Fibroblast of the conjunctiva (primary cell): ENCODE measurements at places on chromosomes 11 and 22.

DNA sequence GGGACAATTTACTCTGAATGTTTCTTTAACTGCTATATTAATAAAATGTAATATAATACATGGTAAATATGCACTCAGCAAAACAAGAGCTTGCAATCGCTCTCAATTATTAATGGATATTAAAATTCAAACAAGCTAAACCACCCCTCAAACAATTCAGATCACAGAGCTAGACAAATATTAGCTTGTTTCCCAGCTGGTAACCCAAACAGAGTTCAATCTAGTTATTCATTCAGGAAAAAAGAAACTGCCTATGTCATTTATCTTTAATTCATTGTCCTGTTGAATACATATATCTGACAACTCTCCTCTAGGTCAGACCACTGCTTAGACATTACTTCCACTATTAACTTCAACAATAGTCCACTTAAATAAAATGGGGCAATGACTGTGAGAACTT lies 78.7 kb downstream of the SERGEF start:
- no peak for DNase-seq

- no peak for DNase-seq
Measured at GRCh38 chr22:26646158-26646557, 11.2 kb upstream of the MIAT start.

- DNase-seq: no peak
Measured at GRCh38 chr22:49366437-49366836, 461.2 kb downstream of the BRD1 start.

DNA sequence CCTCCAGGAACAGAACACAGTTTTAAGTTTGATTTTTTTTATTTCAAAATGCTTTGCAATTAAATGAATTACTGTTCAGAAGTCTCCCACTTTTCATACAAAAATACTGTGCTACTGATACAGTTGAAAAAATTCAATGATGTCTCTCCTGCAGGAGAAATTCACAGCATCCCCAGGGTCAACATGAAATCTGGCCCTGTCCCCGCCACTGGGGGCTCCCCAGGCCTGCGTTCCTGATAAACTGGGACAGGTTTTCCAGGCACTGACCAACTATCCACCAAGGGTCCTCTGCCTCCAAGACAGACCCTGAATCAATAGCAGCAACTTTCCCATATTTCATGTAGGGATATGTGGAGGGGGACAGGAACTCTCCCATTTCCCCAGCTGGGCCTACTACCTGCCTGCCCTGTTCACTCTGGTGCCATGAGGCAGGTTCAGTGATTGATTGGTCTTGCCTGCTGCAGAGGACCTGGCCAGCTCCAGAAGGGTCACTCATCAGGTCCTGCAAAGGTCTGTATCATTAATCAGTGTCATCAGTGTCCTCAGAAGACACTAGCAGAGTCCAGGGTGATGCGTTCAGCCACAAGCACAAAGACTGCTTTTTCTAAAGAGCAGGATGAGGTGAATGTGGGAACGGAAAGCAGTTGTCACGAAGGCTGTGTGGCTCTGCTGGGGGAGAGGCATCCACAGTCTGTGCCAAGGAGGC lies 43.4 kb downstream of the PISD start:
- no peak for DNase-seq

DNA sequence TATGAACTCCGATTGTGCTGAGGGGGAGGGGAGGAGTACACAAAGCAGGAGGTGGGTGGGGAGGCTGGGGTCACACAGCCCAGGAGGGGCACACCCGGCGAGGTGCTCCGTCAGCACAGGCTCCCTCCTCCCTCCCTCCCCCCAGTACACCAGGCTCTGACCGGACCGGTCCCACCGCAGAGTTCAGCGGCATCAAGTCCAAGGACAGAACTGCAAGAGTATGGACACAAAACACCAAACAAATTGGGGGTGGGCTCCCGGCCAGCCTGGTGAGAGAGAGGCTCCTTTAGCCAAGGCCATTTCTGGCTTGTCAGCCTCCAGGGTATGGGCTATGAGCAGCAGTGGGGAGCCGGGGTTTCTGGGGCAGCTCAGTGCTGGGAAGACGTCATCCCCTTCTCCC lies 68.3 kb downstream of the ST3GAL4 start:
- no peak for DNase-seq

DNA sequence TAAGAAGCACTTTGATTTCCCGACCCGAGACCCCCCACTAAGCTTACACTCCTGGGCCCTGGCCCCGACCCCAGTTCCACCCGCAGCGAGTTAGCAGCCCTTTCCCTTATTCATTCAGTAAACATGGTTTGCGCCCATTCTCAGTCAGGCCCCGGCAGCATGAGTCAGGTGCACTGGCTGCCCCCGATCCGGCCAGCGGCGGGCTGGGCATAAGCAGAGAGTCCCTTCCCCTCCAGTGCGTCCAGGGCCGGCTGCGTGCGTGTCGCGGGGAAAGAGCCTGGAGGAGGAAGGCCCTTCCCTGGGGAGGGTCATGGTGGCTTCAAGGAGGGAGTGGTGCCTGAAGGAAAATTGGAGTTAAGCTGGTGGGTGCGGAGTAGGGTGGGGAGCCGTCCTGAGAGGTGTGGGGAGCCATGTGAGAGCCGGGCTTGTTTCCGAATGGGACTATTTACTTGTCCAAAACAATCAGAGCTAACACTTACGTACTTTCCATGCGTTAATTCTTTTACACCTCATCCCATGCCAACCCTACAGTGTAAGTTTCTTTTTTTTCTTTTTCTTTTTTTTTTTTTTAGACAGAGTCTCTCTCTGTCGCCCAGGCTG lies 657 bp downstream of the IGHMBP2 start:
- no peak for DNase-seq

- no peak for DNase-seq
Measured at GRCh38 chr11:134233729-134234179, 9.3 kb downstream of the VPS26B start.

GRCh38 chr11:11856638-11857037 lies 14.9 kb downstream of the USP47 start:
- no peak for DNase-seq

DNA sequence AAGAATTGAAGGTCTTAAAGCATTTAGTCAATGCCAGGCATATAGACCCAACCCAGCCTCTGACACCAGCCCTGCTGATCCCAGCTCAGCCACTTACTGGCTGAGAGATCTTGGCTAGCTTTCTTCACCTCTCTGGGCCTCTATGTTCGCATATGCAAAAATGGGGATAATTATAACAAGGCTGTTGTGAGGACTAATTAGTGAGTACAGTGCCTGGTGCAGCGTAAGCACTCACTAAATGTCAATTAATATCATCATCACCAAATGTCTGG lies 10.5 kb downstream of the CHST1 start:
- no peak for DNase-seq

GRCh38 chr11:94801866-94802460 lies 33.8 kb downstream of the AMOTL1 start:
- DNase-seq: no peak

- DNase-seq: no peak
Measured at GRCh38 chr11:127054153-127054552, 53.6 kb upstream of the KIRREL3 start.

- no peak for DNase-seq
Measured at GRCh38 chr22:43236411-43237166, 49.7 kb upstream of the TTLL12 start.

- no peak for DNase-seq
Measured at GRCh38 chr11:126548581-126549550, 193.4 kb downstream of the ST3GAL4 start.

DNA sequence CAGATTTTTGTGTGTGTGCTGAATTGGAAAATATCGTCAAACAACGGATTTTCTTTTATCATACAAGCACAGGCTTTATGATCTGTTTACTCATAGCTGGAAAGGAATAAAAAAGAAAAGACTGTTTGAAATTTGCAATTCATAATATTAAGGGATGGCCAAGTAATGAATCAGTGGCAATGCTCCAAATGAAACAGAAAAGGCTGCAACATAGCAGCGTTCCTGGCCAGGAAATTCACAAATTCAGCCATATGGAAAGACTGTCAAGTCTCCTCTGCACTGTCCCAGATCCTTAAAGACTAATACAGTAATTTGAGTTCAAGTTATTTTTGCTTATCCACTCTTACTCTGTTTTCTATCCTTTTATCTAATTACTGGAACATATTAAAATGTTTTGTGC lies 98.2 kb downstream of the MSANTD4 start:
- DNase-seq: peak; percentile 58

DNA sequence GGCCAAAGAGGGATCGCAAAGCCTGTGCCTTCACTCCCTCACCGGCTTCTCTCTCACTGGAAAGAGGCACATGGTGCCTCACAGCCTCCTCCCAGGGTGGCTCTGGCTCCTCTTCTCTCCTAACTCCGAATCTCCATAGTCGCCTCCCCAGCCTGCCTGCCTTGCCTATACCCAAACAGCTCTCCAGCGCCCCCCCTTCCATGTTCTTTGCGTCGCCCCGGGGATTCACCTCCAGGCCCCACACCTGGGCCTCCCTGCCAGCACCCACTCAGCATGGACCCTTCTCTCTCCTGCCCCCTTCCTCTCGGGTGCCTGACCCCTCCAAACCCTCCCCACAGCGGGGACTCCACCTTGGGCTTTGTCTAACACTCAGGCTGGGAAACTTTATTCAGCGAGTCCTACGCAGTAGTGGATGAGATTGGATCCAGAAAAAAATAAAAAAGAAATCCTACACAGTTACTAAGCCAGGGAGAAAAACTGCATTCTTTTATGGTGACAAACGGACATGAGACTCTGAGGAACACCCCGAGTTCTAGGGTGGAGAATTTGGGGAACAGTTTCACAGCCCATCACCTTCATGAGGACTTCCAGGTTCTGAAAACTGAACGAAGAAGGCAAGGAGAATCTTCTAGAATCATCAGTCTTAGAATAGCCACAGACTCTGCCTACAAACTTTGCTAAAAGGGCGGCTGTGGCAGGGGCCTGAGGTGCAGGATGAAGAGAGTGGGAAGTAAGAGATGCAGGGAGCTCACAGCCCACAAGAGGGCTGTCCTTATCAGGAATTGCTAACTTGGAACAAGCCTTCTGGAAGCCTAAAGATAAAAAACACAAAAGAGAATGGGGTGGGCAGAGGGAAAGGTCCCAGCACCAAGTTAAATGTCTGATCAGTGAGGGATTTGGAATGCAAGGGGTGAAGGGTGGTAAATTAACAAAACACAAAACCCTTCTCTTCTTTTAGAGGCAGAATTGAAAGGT lies 5.3 kb downstream of the PPM1F start:
- DNase-seq: peak; percentile 17

DNA sequence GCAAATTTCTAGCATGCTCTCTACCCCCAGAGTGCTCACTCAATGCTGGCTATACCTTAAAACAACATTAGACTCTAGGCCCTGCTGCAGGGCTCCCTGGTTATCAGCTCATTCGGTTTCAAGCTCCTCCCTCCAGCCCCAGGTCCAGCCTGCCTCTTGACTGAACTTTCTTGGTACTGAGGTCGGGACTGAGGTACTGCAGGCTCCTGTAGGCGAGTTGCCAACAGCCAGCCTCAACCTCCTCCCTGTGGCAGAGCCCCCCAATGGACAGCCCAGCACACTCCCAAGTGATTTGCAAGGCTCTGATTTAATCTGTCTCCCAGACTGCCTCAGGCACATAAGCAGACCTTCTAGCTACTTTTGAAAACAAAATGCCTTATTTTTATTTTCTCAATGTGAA lies 73.6 kb upstream of the EIF3M start:
- DNase-seq: no peak

DNA sequence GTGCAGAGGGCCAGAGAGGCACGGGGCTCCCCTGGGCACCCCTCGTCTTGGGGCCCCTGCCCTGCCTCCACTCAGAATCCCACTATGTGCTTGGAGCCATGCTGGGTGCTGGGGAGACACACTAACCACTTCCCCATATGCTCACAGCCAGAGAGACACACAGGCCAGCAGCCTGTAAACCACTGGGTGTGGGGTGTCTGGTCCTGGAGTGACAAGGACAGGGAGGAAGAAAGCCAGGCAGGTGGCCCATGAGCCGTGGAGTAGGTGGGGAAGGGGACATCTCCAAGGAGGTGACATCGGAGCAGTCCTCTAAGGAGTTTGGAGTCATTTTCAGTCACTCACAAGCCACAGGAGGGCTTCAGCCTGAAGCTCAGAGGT lies 58.9 kb downstream of the CDKN1C start:
- no peak for DNase-seq

GRCh38 chr22:34804604-34805003 lies 261.4 kb upstream of the ISX start:
- DNase-seq: no peak

DNA sequence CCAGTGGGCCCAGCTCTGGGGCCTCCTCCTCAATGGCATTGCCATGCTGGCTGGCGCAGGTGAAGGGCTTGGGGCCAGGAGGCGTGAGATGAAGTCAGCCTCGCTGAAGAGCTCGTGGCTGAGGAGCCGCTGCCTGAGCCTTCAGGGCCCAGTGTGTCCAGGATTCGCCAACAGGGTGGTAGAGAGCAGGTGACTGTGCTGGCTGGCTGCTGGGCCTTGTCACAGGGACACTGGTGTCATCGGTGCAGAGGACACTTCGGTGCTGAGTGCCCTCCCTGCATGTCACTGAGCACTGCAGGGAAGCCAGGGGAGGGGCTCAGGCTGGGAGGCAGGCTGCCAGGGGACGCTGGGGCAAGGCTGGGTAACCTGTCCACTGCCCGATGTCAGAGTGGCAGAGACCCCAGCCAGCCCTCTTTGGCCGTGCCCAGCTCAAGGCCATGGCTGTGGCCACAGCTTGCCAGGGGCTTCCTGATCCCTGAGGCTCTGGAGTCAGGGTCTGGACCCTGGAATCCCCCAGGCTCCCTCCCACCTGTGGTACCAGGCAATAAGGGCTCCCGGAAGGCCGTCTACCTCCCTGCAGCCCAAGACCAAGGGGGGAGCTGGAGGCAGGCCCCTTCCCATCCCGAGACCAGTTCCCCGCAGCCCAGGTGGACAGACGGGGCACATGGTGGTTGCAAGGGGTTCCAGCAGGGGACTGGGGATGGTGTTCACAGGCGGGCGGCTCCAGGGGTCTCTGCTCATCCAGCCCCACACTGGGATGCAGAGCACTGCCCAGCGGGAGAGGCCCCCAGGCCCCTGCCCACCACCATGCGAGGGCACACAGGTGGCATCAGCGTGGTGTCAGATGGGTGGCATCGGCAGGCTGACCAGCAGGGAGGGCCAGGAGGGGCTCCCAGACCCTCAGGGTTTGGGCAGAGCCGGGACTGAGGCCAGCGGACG lies 63.9 kb downstream of the ARFGAP3 start:
- DNase-seq: no peak

DNA sequence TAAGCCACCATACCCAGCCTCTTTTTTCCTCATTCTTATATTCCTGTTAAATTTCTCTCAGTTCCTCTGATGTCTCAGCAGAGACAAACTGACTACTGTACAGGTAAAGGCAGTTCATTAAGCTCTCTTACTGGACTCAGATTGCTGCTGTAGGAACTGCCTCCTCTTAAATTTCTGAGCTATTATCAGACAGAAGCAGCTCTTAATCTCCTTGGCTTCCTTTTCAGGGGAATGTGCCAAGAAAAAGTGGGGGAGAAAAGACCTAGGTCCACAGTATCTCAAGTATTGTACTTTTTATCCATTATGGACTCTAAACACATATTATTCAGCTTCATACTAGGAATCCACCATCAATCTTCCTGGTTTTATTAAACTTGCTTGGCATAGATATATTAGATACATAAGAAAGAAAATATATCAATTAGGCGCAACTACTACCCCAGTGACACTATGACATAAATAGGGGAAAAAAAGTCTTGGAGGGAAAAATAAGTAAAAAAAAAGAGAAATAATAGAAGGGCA lies 26.1 kb downstream of the MRTFA start:
- no peak for DNase-seq
